ENCODE measurements at places on chromosomes 5 and 9.

DNA sequence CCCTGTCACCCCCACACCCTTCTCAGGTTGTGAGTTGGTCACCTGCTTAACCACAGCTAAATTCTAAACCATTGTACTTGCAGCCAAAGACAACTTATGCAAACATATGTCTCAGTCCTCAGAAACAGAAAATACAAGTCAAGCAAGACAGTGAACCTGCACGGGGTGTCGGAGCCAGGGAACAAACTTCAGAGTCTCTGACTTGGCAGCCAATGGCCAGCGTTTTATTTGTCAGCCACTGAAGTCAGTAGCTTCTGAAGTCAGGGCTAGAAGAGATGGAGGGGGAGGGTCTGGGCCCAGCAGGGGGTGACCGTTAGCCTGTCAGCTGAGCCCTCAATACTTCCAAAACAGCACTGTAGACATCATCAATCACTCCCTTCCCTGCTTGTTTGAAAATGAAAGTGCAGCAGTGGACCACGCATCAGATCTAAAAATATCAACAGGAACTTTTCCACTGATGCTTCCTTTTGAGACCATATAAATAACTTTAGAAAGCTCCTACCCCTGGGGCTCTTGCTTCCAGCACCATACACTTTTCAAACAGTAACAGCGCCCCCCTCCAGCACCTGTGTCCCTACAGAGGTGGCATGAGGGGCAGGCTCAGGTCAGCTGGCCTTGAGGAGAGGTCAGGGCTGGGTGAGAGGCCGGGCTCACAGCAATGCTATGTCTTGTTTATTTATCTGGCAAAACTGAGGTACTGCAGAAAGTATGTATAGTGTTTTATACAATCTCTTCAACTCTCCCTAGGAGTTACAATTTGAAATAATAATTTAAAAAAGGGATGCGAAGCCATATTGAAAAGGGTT, 142.5 kb downstream of the ACER2 start:
- no peak for DNase-seq

DNA sequence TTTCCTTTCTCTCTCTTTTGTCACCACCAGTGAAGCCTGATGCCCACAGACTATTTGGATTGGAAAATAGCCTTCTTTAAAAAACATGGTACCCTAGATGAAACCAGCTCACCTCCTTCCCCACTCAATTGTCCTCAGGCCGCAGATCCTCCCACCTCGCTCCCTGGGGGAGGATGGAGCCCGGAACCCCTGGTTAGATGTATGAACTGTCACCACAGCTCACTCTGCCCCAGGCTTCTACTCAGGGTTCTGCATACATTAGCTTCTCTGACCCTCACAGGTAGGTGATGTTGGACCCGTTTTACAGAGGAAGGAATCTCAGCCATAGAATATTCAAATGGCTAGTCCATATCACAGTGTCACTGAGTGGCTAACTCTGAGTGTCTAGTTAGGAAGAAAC, 1.8 kb downstream of the MAMDC2 start:
- DNase-seq, result no peak

- no peak for DNase-seq
Observed at GRCh38 chr9:71675857-71676165, 92.5 kb downstream of the CEMIP2 start.

- DNase-seq, result no peak
Observed at GRCh38 chr9:105708405-105708804, 14.1 kb downstream of the TMEM38B start.

DNA sequence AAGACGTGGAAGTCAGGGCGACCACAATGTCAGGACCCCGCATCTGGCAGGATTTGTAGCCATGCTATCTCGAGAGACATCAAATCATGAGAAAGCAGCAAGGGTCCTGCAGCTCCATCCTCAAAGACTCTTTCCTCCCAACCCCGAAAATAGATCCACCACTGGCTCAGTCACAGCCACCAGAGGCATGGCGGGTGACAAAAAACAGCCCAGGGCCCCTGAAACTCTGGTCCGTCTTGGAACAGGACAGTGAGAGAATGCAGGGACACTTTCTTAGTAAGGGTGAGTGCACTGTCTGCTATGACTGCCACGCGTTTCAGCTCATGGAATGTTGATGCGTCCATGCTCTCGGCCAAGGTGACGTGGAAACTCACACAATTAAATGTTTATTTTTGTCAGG, 220.9 kb downstream of the IRX2 start:
- no peak for DNase-seq

DNA sequence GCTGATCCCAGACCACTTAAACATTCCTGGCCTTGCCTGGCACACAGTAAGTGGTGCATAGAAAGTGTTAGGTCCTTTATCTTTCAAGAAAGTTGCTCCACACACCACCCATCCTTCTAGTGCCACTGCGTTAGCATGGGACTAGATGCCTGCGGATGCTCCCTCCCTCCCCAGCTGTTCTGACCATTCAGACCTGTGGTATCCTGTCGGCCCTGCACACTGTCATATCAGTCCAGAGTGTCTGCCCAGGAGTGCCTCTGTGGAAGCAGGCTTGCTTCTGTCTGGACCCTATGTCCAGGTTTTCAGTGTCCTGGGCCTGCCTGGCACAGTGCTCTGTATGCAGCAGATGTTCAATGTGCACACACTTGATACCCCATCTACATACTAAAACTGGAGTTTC, 38.3 kb upstream of the SMU1 start:
- no peak for DNase-seq

DNA sequence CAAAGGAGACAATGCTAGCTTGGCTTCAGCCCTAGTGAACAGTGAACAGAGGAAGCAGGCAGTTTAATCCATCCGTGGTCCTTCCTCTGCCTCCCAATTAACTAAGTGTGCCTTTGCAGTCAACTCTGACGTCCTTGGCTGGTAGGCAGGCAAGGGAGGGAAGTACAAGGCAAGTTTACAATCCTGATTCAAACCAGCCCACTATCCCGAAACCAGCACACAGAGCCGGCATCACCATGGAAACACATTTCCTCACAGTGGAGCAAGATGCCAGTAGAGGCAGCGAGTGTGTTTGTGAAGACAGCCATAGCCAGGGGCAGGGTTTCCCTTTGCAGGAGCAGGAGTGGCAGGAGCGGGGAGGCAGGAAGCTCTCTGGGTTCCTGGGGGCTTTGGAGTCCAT, 73.9 kb downstream of the GOLPH3 start:
- no peak for DNase-seq

DNA sequence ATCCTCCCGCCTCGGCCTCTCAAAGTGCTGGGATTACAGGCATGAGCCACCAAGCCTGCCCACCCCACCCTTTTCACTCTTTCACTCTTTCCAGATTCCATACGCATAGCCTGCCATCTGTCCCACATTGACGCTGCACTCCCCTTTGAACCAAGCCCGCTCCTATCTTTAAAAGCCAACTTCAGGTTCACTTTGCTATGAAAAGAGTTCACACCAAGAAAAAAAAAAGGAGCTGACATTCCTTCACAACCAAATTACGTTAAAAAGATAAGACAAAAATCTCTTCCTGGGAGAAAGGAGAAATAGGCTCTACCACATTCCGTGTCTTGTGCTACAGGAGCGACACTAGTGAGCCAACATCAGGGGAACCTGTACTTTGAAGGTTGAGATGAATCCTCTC, 41.5 kb downstream of the DMRT1 start:
- no peak for DNase-seq

- no peak for DNase-seq
Observed at GRCh38 chr9:111013250-111013649, 25.0 kb downstream of the LPAR1 start.

DNA sequence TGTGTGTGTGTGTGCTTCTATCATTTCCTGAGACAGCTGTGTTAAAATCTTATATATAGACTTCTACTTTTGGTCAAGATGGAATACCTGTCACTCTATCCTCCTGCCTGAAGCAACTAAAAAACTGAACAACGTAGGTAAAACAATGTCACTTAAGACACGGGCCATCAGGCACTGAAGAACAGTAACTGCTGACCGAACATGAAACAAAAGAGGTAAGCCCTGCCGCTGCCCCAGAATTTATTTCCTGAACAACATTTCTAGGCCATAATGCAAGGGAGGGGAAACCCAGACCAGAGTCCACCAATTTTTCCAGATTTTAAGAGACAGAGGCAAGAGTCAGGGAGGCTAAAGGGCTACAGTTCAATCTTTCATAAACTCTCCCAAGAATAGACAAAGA, 156.0 kb downstream of the CDC42SE2 start:
- DNase-seq, result no peak

GRCh38 chr9:101315112-101315450, 69.7 kb downstream of the BAAT start:
- no peak for DNase-seq

DNA sequence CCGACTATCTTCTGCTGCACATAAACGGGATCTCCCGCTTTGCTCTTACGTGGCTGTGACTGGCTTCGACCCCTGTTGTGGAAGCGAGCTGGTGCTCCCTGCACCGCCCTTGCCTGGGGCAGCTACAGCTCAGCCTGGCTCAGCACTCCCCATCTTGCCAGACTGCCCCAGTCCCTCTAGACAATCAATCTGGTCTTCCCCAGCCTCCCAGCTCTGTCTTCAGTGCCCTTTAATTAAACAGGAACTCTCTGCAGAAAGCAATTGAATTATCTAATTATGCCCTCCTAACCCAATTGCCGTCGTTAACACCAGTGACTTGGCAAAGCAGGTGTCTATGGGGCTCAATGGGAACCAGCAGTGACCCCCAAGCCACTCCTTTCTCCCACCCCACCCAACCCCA, 18.9 kb upstream of the NTNG2 start:
- no peak for DNase-seq

DNA sequence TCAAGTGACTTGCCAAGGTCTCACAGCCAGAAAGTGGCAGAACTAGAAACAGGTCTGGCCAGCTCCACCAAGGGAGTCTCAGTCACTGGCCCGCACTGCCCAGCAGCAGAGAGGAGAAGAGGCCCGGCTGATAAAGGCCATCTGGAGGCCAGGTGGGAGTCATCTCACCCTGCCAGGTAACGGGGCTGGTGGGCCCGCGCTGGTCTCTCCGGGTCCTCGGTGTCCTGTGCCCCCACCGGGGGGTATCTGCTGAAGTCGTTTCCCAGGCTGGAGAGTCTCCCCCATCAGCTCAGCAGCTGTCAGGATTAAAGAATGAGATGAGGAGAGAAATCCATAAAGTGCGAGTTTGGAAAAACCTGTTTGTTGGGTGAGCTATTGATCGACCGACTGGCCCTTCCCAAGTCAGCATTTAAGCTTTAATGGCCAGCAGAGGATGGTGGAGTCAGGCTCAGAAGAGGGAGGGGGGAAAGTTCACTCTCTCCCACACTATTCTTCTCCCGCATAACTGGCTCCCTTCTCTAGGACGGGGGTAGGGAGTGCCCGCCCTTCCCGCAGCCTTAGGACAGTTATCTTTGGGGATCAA, 30.3 kb downstream of the LMX1B start:
- no peak for DNase-seq
